ENCODE measurements at places on chromosomes 4 and X.

DNA sequence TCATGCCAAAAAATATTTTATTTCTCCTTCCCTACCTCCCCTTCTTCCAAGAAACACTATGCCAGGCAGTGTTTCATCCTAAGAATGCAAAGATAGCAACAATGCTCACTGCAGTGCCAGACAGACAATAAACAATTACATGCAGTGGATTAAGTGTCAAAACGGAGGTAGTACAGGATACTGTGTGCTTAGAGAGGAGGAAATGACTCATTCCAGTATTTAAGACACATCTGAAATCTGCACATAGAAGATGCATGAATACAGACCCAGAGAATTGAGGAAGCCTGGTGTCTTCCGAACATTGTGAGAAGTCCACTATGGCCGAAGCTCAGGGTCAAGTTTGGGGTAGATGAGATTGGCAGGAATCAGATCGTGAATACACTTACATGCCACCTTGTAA, 326.4 kb downstream of the PPP3CA start:
- peak; percentile 73 for DNase-seq

DNA sequence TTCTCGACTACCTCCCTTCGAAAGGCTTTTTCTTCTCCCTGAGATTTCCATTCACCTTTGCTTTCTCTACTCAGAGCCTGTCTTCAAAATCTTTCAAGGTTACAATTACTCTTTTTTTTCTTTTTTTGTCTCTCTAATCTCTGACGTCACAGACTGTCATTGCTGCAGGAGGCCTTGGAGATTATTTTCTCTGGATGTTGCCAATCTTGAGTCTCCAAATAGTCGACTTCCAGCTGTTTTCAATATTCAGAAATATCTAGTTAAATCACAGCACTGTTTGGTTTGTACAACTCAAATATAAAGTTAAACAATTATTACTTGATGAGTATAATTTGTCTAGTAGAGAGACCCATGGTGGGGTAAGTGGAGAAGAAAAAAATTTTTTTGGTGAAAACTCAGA, 359.0 kb upstream of the BOD1L1 start:
- DNase-seq: no peak

- DNase-seq: no peak
Observed at GRCh38 chr4:35124106-35124505, 1120.2 kb downstream of the ARAP2 start.

- peak; percentile 26 for DNase-seq
Observed at GRCh38 chr4:150078579-150079080, 385 bp downstream of the DCLK2 start.

DNA sequence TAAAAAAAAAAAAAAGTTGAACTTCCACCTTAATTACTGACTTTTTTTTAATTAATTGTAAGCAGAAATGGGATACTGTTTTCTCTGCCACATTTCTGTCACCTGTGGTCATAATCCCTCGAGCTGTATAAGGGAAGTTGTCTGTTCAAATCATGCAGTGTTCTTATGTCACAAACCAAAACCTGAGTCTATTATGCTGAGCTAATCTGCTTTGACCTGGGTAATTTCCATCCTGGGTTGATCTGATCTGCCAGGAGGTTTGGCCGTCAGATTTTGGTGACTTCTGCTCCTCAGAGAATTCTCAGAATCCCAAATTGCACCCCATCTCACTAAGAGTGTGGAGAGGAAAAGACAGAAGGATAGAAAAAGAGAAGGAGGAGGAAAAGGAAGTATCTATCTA, 683.1 kb downstream of the KCTD8 start:
- DNase-seq: no peak

DNA sequence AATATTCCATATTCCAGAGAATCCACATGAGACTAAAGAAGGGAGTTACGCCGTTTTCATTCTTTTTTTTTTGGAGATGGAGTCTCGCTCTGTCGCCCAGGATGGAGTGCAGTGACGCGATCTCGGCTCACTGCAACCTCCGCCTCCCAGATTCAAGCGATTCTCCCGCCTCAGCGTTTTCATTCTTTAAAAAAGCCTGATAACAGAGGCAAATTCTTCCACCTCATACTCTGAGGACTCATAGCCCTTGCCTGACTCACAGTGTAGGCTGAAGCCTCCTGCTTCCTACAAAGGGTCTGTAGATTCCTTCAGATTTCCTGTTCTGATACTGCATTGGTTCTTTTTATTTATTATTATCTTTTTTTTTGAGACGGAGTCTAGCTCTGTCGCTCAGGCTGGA, 210.5 kb downstream of the SH3BGRL start:
- no peak for DNase-seq

DNA sequence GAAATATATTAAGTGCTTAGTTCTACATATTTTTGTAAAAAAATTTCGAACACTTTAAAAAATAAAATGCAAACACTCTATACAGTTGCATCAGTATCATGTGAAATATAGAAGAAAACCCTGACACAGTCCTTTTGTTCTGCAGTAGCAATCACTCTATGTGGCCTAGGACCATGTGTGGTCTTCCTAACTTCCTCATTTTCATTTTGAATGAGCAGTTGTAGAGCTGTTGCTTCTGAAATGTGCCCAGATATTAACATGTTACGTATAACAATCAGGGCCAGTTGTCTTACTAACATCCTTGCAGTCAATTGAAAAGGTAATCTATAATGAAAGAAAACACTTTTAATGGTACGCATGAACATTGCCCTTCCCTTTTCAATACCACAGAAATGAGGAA, 107.9 kb downstream of the ZNF827 start:
- DNase-seq: no peak

- peak; percentile 55 for DNase-seq
Observed at GRCh38 chrX:106912864-106913263, 7.3 kb upstream of the CLDN2 start.

GRCh38 chrX:151641564-151641963, 53.7 kb upstream of the PRRG3 start:
- no peak for DNase-seq

DNA sequence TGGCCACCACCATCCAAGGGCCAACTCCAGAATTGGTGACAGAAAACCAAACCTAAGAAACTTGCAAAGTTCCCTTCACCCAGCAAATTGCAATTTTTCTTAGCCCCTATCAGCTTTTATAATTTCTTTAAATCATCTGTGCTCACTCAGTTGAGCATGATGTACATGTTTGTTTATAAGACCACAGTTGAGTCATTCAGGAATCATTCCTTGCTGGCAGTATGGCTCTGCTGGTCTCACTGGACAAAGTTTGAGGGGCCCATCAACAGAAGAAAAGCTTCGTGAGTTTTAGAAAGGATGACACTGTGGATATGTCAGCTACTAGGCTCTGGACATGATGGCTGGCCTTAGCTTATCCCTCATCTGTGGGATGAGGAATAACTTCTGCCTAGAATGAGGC, 4.0 kb downstream of the TRPC5 start:
- no peak for DNase-seq

DNA sequence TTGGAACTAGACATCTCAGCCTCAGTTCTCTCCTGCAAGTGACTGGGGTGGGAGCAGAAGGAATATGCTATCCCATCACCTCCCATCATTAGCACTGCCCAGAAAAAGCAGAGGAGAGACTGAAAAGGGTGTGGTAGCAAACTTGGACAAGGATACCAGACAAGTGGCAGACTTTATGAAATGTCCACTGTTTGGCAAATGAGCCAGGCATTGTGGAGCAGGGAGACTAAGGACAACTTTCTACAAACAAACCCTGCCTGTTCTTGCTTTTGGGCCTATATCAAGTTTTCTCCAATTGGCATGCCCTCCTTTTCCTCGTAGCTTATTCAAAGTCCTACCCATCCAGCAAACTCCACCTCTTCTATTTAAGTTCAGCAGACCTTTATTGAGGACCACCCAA, 41.6 kb downstream of the ZCCHC12 start:
- no peak for DNase-seq

DNA sequence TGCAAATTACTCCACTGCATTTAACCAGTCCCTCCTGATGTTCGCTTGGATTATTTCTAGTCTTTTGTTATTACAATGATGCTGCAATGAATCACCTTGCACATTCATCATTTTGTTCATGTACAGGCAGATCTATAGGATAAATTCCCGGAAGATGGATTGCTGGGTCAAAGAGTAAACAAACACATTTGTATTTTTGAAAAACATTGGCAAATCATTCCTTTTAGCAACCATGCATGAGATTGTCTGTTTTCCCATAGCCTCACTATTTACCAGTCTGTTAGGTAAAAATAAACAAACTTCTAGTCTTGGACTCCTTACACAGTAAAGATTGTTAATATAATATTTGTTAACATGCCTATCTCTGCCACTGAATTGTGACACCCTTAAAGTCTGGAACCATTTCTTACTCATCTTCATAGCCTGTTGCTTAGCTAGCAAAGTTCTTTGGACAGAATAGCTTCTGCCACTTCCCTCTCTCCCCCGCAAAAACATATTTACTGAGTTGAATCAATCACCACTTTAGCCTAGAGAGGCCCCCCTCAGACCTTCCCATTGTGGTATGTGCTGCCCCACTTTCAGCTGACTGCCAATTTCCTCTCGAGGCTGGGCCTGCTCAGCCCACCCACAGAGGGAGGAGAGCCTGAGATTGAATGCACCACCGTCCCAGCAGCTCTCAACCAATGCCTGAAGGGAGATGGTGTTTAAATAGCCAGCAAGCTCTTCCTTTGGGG, 108.4 kb upstream of the ATXN3L start:
- peak; percentile 88 for DNase-seq

DNA sequence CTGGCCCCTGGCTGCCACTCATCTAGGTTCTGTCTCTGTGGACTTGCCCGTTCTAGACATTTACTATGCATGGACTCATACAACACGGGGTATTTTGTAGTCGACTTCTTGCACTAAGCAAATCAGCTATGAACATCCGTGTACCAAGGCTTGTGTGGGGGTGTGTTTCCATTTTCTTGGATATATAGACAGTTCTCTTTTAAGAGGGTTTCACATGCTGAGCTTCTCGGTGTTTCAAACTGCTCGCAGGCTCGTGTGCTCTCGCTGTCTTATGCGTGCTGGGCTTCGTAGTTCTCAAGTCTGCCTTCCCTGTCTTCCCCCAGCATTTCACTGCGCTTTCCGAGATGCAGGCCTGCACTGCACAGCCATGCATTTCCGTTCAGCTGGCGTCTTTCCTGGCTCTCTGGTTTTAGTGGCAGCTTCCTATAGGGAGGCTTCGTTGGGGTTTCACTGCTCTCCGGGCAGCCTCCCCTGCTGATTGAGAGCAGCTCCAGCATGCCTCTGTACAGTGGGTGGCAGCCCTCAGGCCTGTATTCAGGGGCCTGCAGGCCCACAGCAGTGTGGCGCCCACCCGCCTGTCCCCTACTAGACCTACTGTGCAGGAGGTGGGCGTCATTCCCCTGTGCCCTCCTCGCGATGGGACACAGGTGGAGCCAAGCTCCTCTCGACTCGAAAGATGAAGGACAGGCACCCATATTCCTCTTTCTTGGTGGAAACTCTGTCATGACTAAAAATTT, 27.6 kb downstream of the ZBTB49 start:
- DNase-seq: no peak

DNA sequence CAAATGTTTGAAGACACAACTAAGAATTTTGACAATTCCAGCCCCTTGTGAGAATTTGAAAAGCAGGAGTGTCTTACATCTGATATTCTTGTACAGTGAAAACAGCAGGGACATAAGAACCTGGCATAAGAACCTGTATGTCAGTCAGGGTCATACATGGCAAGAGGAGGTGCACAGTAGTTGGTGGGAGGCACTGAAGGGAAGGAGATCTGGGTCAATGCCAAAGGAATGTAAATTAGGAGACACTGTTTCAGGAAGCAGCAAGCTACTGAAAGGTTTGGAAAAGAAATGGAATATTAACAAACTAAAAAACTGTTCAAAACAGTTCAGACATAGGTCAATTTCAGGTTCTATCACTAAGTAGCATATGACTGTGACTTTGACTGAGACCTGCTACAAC, 25.0 kb upstream of the SPP1 start:
- no peak for DNase-seq

GRCh38 chr4:83219344-83220331, 65.0 kb downstream of the COQ2 start:
- DNase-seq: peak; percentile 84

- no peak for DNase-seq
Observed at GRCh38 chr4:186283311-186283710, 17.3 kb downstream of the F11 start.

- no peak for DNase-seq
Observed at GRCh38 chr4:130233377-130234047, 1137.6 kb downstream of the C4orf33 start.

DNA sequence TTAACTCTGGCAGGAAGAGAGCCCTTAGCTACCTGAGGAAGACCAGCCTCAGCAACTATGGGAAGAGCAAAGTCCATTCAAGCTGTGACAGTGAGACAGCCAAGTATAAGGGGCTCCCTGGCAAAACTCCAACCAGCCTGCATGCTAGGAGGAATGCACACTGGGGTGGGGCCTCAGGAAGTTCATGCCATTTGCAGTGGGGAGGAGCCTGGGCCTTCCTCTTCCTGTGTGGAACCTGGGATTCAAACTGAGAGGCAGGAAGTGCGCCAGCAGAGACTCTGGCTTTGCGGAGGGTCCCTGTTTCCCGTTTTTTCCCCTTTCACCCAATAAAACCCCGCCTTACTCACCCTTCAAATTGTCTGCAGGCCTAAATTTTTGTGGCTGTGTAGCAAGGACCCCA, 33.0 kb downstream of the TFDP3 start:
- no peak for DNase-seq

Data from epithelial cell of esophagus (primary cell).